Stimulated activated CD8-positive, alpha-beta memory T cell treated with anti-CD3 and anti-CD28 coated beads, Interleukin-12 subunit alpha, Interleukin-12 subunit beta, amount 100 ng/mL, for 4 hours (primary cell): ENCODE measurements at places on chromosomes 2 and 18.

DNA sequence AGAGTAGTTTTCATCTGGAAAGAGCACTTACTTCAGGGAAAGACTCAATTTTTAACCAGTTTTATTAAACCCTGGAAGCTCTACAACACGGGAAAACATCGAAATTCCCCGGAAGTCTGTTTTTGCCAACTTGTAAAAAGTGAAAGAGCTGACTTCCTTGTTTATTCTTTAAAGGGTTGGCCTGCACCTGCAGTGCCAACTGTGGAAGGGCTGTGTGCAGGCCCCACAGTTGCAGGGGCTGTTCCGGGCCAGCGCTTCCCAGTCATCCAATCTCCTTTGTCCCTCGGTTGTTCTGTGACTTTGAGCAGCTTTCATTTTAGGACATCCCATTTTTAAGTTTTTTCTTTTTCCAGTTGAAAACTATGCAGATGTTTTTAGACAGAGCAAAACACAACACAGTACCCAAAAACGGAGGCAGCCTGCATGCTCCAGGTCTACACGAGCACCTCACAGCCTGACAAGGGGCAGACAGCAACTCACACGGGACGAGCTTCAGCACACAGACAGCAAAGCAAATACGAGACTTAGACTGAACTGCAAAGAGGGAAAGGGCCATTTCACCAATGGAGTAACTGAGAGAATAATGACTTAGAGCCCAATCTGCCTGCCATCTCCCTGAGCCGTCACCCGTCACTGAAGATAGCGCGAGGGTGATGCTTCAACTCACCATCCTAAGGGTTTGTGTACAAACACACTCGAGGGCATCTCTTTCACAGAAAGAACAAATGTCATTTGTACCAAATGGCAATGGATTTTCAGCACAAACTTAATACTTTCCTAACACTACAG is 70.6 kb downstream of the EMILIN2 start:
- DNase-seq, result no peak

DNA sequence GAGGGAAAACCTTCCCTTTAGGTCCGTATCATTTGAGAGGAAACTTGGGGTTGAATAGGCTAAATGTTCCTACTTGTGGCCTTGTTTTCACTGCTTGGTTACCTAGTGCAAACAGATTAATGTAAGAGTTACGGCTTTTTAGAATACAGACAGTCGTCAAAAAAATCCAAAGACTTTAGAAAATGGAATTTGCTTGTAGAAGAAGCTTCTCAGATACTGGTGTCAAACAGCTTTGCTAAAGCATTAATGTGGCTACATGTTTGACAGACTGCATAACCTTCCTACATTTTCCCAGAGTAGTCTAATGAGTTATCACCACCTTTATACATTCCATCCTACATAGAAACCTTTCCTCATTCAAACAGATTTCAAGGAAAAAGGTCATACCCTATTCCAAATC is 114.6 kb downstream of the FMNL2 start:
- DNase-seq, result no peak

- DNase-seq, result no peak
These were observed 183.5 kb downstream of the ANTXR1 start for GRCh38 chr2:69196327-69197117.

DNA sequence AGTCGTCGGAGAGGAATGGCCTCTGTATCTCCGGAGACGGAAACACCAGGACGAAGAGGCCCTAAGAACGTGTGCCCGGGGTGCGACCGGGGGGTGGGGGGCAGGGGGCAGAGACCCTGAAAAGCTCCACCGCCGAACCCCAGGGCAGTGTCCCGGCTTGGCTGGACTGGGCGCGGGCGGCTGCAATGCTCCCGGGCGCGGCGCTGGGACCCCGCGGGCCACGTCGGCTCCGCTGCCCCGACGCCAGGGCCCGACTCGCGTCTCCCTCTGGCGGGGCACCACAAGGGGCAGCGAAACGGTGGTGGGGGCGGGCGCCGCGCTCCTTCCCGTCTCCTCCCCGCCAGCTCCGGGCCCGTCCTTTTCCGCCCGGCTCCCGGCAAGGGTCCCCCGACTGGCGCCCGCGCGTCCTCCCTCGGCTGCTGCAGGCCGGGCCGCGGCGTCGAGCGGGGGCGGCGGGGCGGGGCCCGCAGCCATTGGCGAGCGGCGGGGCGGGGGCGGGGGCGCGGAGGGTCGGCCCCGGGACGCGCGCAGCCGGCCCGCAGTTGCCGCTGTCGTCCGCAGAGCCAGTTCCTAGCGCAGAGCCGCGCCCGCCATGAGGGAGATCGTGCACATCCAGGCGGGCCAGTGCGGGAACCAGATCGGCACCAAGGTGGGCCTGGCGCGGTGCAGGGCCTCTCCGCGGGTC is at the start of gene TUBB6:
TSS of gene TUBB6 (plus strand) at position 541 of the 685 bp plus-strand sequence. CDS start at position 593, 52 bp downstream.
- DNase-seq, result no peak

DNA sequence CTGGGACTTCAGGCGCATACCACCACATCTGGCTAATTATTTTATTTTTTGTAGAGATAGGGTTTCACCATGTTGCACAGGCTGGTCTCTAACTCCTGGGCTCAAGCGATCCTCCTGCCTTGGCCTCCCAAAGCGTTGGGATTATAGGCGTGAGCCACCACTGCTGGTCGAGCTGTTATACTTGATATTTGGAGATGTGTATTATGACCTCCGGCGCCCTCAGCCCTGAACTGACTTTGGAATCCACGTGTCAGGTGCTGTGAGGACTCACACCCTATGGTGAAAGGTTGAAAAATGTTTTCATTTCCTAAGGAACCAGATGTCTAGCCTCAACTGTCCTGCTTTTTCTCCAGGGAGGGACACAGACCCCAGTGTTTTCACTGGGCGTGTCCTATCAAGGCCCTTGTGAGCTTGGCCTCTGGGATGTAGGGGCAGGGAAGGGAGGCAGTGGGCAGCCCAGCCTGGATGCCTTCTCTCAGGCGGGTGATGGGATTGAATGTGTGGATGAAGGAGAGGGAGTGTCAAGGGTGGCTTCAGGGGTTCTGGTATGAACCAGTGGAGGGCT is 56.4 kb upstream of the HAAO start:
- DNase-seq, result no peak

GRCh38 chr2:38722271-38723061 is 28.7 kb downstream of the SRSF7 start:
- peak; percentile 23 for DNase-seq

- DNase-seq, result no peak
These were observed 113.9 kb downstream of the MYO5B start for GRCh38 chr18:50080932-50081560.

- DNase-seq, result no peak
These were observed 151.6 kb downstream of the MREG start for GRCh38 chr2:215861607-215862350.

GRCh38 chr2:58535182-58535581 is 294.1 kb upstream of the FANCL start:
- no peak for DNase-seq

DNA sequence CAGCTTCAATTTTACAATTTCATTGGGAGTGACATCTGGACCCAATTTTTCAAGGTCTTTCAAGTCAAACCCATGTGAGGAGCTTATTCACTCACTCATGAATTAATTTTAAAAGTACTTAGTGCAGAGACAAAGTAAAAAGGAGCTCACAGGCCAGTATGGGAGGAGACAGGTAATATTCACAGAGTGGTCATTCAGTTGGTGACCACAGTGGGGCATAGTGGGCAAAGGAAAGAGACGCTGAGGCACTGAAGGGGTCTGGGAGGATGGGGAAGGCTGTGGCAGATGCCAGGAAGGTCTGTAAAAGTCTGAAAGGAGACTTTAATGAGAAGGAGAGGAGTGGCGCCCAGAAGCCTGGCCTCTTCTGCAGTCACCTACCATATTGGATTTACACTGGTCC is 76.0 kb downstream of the CD8B2 start:
- DNase-seq, result no peak

GRCh38 chr2:13515254-13515653 is 798.5 kb downstream of the TRIB2 start:
- no peak for DNase-seq

GRCh38 chr2:236210536-236210935 is 42.4 kb upstream of the GBX2 start:
- DNase-seq, result no peak

DNA sequence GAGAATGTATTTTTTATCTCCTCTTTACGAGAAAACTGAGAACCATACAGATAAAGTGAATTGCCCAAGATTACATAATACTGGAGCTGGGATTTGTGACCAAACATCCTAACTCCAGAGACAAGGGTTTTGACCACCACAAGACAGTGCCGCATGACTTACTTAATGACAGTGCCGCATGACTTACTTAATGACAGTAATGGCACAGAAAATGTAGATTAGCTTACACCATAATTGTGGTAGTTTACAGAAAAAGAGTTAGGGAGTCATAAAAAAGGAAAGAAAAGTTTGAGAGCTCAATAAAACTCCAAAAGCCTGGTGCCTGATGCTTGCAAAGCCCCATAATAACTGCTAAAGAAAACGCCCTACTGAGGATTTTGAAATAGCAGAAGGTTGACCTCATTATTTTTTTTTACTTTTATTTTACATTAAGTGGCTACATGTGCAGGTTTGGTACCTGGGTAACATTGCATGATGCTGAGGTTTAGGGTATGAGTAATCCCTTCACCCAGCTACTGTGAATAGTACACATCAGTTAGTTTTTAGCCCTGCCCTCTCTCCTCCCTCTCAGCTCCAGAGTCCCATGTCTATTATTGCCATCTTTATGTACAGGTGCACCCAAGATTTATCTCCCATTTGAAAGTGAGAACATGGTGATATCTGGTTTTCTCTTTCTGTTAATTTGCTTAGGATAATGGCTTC is 310.0 kb upstream of the UBE2E3 start:
- DNase-seq, result no peak

GRCh38 chr2:38793511-38793910 is 15.5 kb downstream of the GEMIN6 start:
- DNase-seq, result no peak

DNA sequence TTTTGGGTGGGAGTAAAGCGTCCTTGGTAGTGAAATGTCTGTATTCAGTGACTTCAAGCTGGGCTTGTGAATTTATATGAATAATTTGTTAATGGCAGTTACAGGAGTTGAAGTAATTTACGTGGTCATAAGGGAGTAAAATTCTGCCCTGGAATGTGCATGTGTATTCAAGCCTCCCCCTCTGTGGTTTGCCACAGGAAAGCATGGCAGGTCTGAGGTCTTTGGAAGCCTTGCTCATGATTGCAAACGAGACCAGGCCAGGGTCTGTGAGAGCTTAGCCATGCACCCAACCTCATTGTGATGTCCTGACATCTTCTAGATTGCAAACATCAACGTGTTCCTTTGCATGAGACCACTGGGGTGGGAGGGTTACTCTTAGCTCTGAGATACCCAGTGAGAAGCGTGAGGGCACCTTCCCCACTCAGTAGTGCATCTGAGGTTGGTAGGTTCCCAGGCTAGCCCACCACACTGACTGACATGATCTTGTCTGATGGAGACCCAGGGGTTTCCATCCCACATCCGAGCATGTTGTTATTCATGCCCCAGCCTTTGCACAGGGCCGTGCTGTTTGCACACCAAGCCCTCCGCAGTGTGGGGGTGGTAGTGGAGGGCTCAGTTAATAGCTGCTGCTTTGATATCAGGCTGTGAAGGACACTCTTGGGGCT is 216.5 kb downstream of the KLHL29 start:
- DNase-seq, result no peak
